Pulmonary artery endothelial cell (primary cell): ENCODE measurements at places on chromosomes 6 and 20. TPM values are rescaled to one million over a fixed set of nuclear protein-coding genes. Genes with fewer than 3 reads are reported as not detected.

DNA sequence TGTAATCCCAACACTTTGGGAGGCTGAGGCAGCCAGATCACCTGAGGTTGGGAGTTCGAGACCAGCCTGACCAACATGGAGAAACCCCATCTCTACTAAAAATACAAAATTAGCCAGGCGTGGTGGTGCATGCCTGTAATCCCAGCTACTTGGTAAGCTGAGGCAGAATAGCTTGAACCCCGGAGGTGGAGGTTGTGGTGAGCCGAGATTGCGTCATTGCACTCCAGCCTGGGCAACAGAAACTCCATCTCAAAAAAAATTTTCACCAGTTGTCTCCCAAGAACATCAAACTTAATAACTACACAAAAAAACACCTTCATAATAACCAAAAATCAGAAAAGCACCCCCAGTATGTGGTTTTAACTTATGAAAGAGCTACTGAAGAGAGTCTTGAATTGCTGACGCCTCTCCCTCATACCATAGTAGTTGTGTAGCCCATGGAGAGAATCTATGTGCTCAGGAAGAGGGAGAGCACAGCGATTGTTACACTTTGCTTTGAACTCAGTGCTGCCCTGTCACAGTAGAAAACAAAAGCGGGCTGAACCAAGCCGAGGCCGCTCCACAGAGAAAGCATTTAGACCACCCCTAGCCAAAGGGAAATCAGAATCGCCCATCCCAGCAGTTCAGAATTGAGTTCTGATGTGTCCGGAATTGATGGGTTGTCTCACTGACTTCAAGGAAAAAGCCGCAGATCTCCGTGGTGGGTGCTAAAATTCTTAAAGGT lies 42.0 kb upstream of the GMPR start:
- no peak for DNase-seq

DNA sequence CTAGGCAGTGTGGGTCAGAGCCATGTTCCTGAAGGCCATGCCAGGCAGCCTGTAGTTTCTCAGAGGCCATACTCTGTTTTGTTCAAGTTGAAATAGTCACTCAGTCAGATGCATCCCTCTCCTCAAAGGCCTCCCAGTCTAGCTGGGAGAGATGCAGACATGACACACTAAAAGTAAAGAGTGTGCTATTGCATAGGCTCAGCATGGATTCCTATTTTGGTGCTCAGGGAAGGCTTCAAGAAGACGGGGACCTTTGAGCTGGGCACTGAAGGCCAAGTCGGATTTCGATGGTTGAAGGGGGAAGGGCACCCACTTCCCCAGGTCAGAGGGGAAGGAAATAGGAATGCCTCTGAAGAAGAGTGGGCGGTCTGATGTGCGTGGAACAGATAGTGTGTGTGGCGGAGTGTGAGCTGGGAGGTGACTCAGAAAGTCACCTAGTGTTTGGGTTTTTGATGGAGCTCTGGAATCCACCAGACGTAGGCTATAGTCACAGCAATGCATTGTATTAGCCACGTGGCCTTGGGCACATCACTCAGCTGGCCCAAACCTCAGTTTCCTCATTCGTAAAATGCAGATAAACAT lies 3.7 kb downstream of the EPB41L1 start:
- DNase-seq: no peak

The IL17F gene
- not detected in 2 replicates for total RNA-seq

The OR2H2 gene
- not detected in 2 replicates for total RNA-seq

- DNase-seq: no peak
These were observed 15.9 kb upstream of the FANCE start for GRCh38 chr6:35436071-35436857.

DNA sequence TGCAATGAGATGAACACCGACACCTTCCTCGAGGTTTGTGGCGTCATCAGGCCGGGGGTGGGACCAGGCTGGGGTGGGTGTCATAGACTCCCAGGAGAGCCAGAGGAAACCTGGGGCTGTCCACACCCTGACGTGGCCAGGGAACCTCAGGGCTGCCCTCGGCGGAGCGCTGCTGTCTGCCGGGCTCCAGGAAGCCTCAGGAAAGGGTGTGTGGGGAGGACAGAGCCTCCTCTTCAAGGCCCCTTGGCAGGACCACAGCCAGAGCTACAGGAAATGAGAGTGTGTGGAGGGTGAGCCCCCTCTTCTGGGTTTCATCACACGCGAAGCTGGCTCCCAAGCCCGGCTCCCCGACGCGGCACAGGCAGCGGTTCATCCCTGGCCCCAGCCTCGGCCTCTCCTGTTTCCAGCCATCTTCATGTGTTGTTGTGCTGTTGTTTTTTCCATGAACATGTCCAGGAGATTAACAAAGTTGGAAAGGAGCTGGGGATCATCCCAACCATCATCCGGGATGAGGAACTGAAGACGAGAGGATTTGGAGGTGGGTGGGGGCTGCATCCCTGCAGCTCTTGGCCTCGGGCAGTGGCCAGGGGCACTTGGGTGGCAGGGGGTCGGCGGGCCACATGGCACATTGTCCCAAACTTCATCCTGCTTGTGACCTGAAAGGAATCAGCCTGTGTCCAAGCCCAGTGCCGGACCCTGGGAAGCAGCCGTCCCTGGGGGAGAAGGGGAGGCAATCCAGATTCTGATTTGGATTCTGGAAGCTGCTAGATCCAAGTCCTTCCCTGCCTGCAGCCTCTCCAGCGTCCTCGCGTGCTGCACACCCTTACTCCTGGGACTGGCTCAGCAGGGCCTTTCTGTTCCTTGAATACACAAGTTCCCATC lies 6.4 kb downstream of the NPEPL1 start:
- no peak for DNase-seq

The GINS1 gene
- total RNA-seq: 20.0 and 34.6 TPM in 2 replicates

GRCh38 chr20:4099905-4100675 lies 84.7 kb upstream of the RNF24 start:
- no peak for DNase-seq

The OVOL2 gene
- not detected in 2 replicates for total RNA-seq

GRCh38 chr20:48292806-48293205 lies 507.5 kb upstream of the SULF2 start:
- no peak for DNase-seq

GRCh38 chr20:10360878-10361277 lies 73.1 kb downstream of the MKKS start:
- no peak for DNase-seq

The SLC25A27 gene
- 0.66 and 1.9 TPM in 2 replicates for total RNA-seq

The TRAPPC3L gene
- total RNA-seq: 0.04 and 0.07 TPM in 2 replicates

The C6orf58 gene
- 0.07 TPM in 1 of 2 replicates, not detected in the other for total RNA-seq

- DNase-seq: no peak
These were observed 7.7 kb upstream of the TREM2 start for GRCh38 chr6:41170547-41171160.

GRCh38 chr6:3798055-3798919 lies 46.8 kb upstream of the PXDC1 start:
- no peak for DNase-seq

The WASF1 gene
- 5.7 and 10.2 TPM in 2 replicates for total RNA-seq

DNA sequence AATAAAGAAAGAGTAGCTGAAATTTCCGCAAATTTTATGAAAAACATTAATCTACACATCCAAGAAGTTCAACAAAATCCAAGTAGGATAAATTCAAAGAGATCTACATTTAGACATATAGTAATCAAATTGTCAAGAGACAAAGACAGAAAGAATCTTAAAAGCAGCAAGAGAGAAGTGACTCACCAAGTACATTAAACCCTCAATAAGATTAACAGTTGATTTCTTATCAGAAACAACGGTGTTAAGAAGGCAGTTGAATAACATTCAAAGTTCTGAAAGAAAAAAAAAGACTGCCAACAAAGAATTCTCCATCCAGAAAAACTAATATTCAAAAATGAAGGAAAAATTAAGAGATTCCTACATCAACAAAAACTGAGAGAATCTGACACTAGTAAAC lies 19.2 kb downstream of the BPIFA1 start:
- DNase-seq: no peak

The MEI4 gene
- not detected in 2 replicates for total RNA-seq

The BHLHE23 gene
- total RNA-seq: not detected in 2 replicates

GRCh38 chr20:49631061-49631716 lies 63.3 kb upstream of the PTGIS start:
- no peak for DNase-seq

DNA sequence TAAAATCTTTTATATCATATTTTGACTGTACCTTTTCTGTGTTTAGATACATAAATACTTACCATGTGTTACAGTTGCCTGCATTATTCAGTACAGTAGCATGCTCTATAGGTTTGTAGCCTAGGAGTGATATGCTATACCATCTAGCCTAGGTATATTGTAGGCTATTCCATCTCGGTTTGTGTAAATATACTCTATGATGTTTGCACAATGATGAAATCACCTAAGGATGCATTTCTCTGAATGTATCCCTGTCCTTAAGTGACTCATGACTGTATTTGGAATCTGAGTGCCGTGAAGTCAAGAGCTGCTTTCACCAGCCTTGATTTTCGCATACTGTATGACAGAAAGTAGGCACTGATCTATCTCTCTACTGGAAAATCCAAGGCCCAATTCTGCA lies 129.9 kb downstream of the UTRN start:
- no peak for DNase-seq

The PROKR2 gene
- not detected in 2 replicates for total RNA-seq

DNA sequence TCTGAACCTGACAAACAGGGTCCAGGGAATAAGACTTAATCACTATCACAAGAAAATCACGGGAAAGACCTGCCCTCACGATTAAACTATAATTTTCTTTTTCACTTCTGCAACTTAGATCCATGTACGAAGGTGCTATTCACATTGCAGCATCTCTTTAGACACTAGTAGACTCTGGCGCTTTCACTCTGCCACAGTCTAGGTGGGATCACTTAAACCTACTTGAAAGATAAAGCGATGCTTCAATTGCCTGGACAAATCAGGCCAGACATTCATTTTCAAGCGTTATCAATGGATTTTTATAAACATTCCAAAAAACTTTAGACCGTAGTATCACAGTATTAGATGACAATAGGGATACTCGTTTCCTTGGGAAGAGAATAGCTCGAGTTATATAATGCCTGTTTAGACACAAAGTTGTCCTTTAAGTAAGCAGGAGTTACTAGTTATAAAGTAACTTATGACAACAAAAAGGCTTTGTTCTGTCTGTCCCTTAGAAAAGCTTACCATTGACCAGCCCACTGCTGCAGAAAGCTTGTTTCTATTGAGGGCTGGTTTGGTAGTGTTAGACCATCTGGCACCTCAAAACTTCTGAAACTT lies 367.3 kb downstream of the UTRN start:
- no peak for DNase-seq

DNA sequence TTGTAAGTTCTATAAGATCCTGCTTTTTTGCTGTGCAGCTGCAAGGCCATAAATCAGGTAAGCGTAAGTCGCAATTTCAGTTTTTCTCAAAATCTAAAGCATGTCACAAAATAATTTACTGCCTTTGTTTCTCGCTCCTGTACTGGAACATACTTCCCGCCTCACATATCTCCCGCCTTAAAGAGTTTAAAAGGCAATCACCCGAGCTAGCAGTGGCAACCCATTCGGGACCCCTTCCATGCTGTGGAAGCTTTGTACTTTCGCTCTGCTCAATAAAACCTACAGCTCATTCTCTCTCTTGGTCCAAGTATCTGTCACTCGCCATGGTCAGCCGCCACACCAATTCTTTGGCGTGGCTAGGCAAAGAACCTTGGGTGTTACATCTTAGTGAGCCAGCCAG lies 34.0 kb downstream of the CEP85L start:
- no peak for DNase-seq

The CRISP2 gene
- not detected in 2 replicates for total RNA-seq

GRCh38 chr20:44123874-44124535 lies 63.0 kb downstream of the JPH2 start:
- DNase-seq: no peak

DNA sequence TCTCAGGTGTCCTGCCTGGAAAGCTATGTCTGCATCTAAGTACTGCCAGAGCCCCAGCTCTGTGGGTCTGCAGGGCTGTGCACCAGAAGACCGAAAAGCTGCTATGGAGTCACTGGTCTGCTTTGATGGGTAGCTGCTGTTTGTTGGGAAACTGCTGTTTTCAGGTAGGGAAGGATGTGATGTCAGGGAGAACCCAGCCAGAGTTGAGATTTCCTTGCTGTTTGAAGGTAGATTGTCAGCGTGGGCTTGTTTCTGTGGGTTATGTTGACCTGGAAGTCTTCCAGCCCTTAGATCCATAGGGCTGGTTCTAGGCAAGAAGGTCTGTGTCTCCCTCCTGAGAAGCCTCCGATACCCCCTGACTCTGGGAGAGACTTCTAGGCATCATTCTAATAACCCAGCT lies 12.2 kb upstream of the SHLD1 start:
- no peak for DNase-seq

DNA sequence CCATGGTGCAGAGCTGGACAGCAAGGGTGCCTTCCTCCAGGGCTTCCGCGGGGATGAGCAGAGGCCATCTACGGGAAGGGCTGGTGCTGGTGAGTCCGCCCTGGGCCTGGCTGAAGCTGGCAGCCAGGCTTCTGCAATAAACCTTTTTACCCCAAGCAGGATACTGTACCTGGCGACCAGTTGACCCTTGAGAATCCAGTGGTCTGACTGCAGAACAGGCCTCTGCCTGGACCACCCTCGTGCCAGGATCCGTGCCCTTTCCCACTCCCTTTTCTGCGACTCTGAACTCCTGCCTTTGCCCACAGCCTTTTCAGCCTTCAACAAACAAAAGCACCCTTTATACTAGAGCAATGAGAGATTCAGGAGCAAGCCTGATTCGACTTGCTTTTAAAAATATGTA lies 18.9 kb downstream of the CDH26 start:
- no peak for DNase-seq

DNA sequence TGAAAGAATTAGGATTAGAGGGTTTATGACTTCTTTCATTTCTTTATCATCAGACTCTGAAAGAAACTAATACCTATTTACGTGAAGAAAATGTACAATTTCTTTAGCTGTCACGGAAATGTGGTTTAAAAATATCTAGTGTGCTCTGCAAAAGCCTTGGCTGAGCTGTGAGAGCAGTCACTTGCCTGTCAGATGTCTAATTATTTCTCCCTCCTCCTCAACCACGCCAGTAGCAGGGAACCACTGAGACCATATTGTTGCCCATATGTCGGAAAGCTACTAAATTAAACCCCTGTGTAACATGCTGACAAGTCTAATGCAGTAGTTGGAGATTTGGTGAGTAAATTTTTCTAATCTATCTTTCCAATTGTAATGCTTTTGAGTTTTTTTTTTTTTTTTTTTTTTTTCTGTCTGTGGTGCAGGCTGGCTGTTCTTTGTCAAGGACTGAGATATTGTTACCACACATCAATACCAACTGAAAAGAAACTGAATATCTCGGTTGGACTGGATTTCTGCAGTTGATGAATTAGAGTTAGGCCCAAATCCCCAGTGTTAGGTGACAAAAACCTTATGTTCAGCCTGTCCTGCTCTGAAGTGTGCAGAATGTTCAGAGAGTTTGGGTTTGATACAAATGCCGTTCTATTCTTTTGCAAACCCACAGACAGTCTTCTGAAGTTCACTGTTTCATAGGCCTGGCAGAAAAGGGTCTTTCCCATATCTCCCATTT lies 302.9 kb upstream of the SYNCRIP start:
- no peak for DNase-seq
